ENCODE measurements at places on chromosomes 7 and 10.

DNA sequence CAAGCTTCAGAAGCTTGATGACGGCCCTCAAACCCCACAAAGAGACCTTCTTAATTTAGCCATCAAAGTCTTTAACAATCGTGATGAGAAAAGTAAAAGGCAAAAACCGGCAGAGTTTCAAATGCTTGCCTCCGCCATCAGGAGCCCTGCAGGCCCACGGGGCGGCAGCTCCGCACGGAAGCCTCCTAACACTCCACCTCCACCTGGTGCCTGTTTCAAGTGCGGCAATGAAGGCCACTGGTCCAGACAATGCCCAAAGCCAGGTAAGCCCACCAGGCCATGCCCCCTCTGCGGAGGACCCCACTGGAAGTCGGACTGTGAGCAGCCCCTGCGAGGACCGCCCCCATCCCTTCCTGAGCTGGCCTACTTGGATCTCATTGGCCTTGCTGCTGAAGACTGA lies 43.6 kb downstream of the CBX3 start:
- no peak for DNase-seq

- no peak for DNase-seq
Observed at GRCh38 chr10:836782-837181, 94.7 kb downstream of the LARP4B start.

GRCh38 chr10:114538181-114538906 lies 119.7 kb downstream of the ABLIM1 start:
- no peak for DNase-seq

- no peak for DNase-seq
Observed at GRCh38 chr10:114938856-114939193, 830 bp downstream of the TRUB1 start.

DNA sequence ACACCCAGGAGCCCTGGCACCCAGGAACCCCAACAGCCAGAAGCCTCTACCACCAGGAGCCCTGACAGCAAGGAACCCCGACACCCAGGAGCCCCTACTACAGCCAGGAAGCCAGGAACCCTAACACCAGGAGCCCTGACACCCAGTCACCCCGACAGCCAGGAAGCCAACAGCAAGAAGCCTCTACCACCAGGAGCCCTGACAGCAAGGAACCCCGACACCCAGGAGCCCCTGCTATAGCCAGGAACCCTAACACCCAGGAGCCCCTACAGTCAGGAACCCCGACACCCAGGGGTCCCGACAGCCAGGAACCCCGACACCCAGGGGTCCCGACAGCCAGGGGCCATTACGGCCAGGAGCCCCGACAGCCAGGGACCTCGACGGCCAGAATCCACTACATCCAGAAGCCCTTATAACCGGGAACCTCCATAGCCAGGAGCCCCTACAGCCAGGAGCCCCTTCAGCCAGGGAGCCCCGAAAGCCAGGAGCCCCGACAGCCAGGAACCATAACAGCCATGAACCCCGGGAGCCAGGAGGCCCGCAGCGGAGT lies 440 bp upstream of the GLRX3 start:
- no peak for DNase-seq

GRCh38 chr7:132381742-132382472 lies 194.4 kb downstream of the PLXNA4 start:
- no peak for DNase-seq

- DNase-seq: no peak
Observed at GRCh38 chr7:39688611-39689480, 65.5 kb downstream of the RALA start.

DNA sequence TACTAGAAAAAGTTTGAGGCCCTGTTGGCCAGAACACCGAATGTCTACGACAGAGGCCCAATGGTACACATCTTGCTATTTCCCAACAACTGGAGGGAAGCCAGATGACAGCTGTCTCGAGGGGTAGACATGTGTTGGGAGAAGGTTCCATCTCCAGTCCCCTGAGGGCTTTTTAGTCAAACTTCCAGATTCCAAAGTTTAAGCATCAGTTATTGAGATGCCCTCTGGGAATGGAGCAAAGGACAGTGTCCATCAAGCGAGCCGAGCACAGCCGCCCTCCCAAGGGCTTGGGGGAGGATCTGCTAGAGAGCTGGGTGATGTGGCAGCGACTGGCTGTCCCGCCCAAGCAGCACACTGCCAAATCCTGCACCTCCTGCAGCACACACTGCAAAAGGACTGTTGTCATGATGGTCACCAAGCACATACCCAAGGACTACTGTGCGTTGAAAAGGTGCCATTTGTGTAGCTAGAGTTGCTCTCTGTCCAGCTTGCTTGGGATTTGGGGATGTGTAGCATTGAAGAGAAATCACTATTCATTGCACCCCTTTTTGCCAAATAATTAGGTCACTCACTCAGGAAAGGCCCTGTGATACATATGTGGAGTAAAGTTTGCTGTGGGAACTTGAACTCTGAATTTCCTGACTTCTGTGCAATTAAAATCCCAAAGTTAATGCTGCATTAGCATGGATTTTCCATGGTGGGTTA lies 164.6 kb downstream of the TRIL start:
- DNase-seq: no peak

- DNase-seq: no peak
Observed at GRCh38 chr7:157996359-157997079, 591.1 kb downstream of the PTPRN2 start.

GRCh38 chr10:91909117-91909677 lies at the start of gene FGFBP3:
Gene FGFBP3 (minus strand): TSS chr10:91909486. CDS start chr10:91908969, 517 bp downstream.
- DNase-seq: no peak

- no peak for DNase-seq
Observed at GRCh38 chr7:12369756-12370155, 33.9 kb downstream of the VWDE start.

GRCh38 chr10:59949608-59950007 lies 43.3 kb upstream of the CCDC6 start:
- no peak for DNase-seq

DNA sequence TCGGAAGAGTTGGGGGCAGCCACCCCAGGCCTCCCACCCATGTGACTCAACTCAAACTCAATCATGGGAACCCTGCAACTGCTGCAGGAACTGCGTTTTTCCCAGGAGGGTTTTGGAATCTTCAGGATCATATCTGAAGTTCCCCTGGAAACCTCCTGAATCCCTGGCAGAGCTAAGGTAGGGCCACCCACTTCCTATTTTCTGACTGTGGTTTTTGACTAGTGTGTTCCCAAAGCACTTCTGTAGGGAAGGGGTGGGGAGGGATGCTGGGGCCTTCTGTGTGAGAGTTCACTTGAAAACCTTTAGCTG lies 127.6 kb upstream of the UNC5B start:
- DNase-seq: no peak

- DNase-seq: no peak
Observed at GRCh38 chr10:14035506-14035905, 295.2 kb downstream of the FRMD4A start.

DNA sequence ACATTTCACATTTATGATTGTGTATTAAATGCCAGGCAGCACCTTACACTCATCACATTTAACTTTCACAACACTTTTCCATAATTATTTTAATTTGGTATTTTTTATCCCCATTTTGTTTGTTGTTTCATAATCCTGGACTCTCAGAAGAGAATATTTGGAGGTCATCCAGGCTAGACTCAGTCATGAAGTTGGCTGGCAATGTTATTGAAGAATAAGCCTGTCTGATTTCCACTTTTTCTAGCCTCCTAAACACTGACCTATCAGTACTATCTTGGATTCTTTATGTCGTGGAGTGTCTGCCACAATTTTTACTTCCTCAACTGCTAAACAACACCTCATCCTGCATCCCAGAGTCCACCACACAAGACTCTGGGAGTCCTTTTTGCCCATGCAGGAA lies 372.3 kb upstream of the NRP1 start:
- DNase-seq: no peak

GRCh38 chr7:42210333-42210732 lies 26.7 kb downstream of the GLI3 start:
- no peak for DNase-seq

DNA sequence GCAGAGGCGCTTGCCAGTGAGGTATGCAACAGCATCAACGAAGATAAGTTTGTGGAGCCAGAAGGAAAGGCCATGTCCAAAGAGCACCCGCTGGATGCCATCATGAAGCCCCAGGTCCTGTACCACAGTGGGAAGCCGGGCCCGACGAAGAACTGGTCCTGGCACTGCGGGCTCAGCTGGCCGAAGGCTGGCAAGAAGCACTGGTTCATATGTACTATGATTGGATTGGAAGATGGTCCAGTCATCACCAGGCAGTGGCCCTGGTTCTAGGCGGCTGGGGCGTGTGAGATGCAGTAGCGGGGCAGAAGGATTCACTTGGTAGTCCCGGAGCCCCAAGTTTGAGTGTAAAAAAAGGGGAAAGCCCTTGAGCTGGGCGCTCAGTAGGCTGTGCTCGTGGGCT lies 3.9 kb downstream of the NDST2 start:
- no peak for DNase-seq

- no peak for DNase-seq
Observed at GRCh38 chr7:30301751-30302150, 17.4 kb downstream of the ZNRF2 start.

DNA sequence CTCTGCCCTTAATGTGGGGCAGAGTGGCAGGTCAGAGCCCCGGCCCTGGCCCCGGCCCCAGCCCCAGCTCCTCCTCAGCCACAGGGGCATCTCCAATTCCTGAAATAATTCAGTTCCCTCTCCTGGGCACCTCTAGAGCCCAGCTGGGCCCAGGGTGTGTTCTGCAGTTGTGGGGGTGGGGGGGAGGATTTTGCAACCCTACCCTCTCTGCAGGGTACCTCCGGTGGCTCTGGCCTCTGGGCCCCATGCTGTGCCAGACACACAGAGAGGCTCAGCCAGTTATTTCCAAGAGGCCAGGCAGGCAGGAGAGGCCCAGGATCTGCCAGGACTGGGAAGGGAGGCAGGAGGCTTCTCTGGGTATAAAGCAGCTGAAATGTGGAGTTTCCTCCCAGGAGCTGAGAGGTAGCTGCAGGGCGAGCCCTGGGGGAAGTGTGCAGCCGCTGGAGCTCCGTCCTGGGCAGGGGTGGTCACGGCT lies 47.9 kb downstream of the PWWP2B start:
- no peak for DNase-seq

DNA sequence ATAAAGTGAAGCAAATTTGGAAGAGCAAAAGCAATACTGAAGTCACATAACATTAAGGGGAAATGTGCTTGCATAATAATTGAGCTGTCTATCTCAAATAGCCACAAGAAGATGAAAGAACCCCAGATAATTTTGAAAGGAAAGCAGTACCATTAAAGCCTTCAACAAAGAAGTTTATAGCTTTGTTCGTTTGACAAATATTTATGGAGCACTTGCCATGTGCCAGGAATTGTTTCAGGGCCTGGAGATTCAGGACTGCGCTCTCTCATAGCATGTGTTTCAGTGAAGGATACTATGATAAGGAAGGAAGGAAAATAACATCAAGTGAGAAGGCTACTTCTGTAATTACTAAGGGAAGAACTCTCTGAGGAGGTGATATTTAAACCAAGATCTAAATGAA lies 212.3 kb upstream of the CSTF2T start:
- no peak for DNase-seq

- DNase-seq: no peak
Observed at GRCh38 chr10:14377591-14378175, 47.0 kb upstream of the FRMD4A start.

GRCh38 chr10:78764436-78764835 lies 304.3 kb upstream of the ZMIZ1 start:
- DNase-seq: no peak

- DNase-seq: no peak
Observed at GRCh38 chr10:52484206-52485065, 170.4 kb downstream of the DKK1 start.

GRCh38 chr7:32069116-32069650 lies 1.0 kb downstream of the PDE1C start:
- DNase-seq: no peak

- no peak for DNase-seq
Observed at GRCh38 chr10:14838582-14839304, 637 bp downstream of the HSPA14 start.

GRCh38 chr10:103676851-103677417 lies 178.4 kb downstream of the SH3PXD2A start:
- DNase-seq: no peak

DNA sequence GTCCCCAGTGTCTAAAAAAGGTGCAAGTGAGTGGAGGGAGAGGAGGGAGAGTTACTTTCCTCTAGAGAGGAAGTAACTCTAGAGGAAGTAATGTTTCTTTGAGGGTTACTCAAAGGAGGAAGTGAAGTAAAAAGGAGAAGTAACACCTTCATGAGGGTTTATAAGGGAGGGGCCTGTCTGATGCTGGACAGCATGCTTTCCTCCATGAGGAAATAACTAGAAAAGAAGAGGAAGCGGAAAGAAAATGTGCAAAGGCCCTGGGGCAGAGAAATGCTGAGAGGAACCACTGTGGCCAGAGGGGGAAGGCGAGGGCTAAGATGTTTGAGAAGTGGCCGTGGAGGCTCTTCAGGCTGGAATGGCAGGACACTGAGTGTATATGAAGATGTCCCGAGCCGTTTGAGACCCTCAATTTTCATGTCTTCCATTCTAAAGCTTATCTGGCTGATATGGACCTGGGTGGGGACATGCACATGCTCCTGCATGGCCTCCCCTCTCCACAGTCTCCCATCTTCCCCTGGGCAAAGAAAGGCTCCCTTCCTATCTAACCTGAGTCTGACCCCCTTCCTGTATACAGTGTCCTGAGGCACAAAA lies 3.4 kb upstream of the SLC18A2 start:
- DNase-seq: no peak

DNA sequence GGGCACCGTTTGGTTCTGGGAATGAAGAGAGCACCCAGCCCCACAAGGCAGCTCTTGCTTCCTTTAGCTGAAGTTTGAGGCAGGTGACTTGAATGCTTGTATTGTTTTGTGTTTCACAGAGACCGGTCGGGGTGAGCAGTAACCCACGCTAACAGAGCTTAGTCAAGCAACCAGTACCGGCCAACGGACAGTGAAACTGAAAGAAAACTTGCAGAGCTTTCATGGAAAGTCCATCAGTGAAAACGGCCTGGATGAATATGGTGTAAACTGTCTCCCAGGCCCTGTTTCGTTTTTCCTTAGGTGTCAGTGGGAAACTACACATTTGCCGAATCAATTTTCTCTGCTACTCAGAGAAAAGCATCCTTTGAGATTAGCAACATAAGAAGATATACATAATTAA lies 101.1 kb downstream of the LYZL1 start:
- no peak for DNase-seq

GRCh38 chr7:103657474-103657894 lies 211.5 kb upstream of the SLC26A5 start:
- DNase-seq: no peak

GRCh38 chr7:6621195-6622133 lies 6.1 kb downstream of the ZNF853 start:
- DNase-seq: no peak

GRCh38 chr10:119543814-119544642 lies 1.5 kb upstream of the RGS10 start:
- no peak for DNase-seq
